Activated CD4-positive, alpha-beta T cell treated with anti-CD3 and anti-CD28 coated beads, Interleukin-2, amount 10 ng/mL, durations not matched to agents 7 days and 5 days (primary cell): ENCODE measurements at places on chromosomes 7 and 10.

GRCh38 chr10:133006806-133007205 lies 64.4 kb upstream of the CFAP46 start:
- no peak for DNase-seq

DNA sequence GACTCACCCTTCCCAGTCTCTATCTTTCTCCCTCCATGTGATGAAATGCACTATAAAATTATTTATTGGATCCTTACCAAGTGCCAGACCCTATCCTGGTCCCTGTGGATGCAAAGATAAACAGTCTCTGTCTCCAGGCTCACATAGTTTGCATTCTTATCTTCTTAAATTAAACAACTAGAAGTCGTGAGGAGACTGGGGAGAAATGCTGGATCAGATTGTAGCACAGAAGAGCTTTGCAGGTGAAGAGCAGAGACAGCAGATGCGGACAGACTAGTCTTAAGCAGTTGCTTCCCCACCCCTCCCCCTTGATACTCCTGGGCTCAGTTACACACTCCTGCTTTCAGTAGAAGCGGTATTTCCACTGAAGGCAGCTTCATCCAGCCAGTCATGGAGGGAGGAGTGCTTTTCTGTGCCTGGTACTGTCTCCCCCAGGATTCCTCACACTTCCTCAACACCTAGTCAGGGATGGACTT lies 20.8 kb upstream of the CDK1 start:
- no peak for DNase-seq

- DNase-seq, result no peak
These were observed 163.5 kb upstream of the AGK start for GRCh38 chr7:141387521-141388217.

GRCh38 chr10:36110097-36110496 lies 468.0 kb upstream of the FZD8 start:
- no peak for DNase-seq

GRCh38 chr10:62278441-62278910 lies 9.8 kb upstream of the RTKN2 start:
- no peak for DNase-seq

DNA sequence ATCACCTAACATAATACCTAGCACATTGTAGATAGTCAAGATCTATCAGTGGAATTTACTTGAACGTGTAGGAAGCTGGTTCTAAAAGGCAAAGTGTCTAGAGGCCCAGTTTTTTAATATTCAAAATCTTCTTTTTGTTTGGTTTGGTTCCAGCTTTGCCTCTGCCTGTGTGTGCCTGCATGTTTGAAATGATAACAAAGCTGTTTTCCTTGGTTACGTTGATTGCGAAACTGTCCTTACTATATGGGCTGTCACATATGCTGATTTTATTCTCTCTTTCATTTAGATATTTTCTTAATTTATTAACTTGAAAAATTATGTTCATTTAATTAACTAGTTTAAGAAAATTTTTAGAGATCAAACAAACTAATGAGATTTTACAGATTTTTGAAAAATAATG lies 237.3 kb downstream of the SEMA3A start:
- no peak for DNase-seq

- DNase-seq, result no peak
These were observed 1176.1 kb downstream of the GATA3 start for GRCh38 chr10:9230625-9231024.

DNA sequence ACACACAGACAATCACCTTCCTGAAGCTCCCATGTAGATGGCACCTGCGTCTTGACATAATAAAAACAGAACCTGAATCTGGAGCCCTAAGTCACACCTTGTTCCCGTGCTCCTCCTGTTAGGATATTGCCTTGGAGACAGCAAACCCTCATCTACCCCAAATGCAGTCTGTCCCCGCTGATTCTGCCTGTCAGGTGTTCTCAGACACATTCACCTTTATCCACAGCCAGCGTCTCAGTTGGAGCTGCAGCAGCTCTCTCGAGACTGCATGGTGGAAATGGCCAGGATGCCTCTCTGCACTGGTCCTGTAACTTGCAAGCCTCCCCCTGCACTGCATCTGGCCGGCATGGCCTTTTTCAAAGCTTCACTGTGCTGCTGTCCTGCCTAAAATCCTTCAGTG lies 218.0 kb upstream of the ZNF32 start:
- DNase-seq, result no peak

GRCh38 chr10:75406462-75407223 lies 5.1 kb upstream of the ZNF503 start:
- no peak for DNase-seq

DNA sequence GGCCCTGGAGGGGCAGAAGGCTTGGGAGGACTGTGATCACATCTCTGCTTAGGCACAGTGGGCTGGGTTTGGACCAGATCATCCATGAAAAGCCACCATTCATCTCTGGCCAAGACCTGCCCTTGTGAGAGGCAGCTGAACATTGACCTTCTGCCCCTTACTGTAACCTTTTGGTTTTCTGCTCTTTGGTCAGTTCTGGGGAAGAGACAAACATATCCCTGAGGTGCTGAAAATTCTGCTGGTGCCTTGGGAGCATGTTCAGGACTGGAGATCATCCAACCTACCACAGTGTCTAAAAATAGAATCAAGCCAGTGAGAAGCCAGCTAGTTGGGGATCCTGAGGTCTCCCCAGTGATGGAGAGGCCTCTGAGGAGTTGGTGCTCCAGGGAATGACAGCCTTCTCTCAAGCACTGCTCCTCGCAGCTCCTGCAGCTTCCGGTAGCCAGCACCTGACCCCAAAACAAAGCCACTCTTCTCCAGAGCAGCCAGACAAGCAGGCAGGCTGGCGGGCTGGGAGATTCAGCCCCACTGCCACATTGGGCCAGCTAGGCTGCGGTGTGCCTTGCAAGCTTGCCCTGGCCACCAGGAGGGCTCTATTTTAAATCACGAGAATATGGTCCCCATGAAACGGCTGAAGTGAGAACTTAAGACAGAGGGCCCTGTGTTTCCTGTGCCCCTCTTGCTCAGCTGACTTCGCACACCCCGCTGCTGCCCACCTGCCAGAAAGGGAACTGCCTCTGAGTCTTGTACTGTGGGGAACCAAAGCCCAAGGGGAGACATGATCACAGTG lies 37.8 kb upstream of the UBE2H start:
- DNase-seq, result no peak

DNA sequence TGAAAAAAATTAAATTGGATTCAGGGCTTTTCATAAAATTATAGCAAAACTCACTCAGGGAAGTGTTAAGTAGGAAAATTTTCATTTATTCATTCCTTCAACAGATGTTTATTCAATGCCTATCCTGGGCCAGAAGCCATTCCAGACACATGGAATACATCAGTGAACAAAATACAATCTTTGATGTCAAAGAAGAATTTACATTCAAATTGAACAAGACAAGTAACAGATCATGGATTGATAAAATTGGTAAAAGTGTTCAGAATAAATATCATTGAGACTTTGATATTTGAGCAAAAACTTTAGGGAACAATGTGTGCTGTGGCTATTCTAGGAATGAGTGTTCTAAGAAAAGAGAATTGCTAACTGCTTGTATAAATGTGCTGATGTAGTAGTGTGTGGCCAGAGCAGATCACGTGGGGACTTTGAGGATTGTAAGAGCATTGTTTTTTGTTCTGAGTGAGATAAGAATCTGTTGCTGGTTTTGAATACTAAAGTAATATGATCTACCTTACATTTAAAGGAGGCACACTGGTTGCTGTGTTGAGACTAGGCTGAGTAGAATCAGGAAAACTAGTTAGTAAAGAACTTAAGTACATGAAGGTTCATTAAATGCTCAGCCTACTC lies 957.2 kb downstream of the PCDH15 start:
- no peak for DNase-seq

- DNase-seq, result no peak
These were observed 671.0 kb upstream of the FOXK1 start for GRCh38 chr7:4010923-4011656.

DNA sequence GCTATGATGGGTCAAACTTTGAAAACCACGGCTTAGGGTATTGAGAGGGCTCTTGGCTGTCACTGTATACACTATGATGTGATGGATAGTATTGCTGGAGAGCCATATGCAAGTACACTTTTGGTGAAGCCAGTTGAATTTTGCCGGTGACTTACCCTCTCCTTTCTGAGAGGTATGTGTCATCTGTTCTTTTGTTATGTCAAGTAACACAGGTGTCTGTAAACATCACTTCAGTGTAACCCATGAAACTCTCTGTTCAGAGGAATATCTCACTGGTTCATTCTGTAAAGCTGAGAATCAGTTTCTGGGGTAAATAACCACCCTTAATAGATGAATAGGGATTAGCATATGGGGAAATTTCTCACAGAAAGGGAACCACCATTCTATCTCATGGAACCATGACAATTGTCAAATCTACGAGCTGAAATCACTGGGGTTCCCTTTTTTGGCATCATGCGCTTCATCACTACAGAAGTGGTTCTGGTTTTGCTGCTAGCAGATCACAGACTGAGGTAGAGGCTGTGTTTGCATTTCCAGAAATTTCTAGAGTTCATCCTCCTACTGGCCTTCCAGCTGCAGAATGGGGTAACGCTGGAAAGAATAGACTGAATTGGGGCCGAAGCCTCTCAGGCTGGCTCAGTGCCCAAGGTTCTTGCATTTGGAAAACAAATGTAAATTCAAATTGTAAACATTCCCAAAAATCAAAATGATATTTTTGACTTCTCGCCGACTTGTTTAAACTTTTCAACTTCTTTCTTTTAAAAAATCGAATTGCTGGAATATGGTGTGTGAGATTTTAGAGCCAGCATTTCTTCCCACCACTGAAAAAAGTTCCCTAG lies 83.3 kb upstream of the CREB5 start:
- DNase-seq, result no peak

- DNase-seq, result no peak
These were observed 15.8 kb downstream of the SCD start for GRCh38 chr10:100362570-100363496.

DNA sequence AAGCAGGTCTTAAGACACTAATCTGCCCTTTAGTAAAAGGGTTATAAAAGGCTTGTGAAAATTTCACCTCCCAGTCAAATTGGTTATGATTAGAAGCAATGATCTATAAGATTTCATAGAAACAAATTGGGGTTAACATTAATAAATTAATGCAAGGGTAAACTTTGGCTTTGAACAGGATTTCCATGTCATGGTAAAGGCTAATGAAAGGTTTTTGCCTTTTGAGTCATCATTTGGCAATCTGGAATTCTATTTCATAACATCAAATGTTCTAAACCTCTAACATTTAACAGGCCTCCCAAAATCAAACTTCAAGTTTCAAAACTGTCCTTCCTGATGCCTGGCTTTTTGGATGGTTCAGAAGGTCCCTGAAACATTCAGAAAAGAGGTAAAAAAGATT lies 62.4 kb downstream of the COA1 start:
- no peak for DNase-seq

- no peak for DNase-seq
These were observed 253.2 kb downstream of the BMPER start for GRCh38 chr7:34158368-34159153.

DNA sequence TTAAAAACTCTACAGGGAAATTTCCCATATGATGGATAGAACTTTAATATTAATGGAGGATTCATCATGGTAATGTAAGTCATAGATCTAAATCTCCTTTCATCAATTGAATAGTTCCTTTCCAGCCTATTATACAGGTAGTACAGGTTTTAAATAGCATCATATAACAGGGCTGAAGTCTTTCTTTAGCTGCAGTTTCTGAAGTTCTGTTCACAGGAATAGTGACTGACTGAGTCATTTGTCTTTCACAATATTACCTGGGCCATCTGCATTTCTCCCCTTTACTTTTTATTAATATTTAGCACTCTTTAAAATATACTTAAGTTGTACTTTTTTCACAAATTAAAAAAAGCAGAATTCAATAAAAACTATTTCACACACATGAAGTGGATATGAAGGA lies 12.6 kb upstream of the NPVF start:
- no peak for DNase-seq

DNA sequence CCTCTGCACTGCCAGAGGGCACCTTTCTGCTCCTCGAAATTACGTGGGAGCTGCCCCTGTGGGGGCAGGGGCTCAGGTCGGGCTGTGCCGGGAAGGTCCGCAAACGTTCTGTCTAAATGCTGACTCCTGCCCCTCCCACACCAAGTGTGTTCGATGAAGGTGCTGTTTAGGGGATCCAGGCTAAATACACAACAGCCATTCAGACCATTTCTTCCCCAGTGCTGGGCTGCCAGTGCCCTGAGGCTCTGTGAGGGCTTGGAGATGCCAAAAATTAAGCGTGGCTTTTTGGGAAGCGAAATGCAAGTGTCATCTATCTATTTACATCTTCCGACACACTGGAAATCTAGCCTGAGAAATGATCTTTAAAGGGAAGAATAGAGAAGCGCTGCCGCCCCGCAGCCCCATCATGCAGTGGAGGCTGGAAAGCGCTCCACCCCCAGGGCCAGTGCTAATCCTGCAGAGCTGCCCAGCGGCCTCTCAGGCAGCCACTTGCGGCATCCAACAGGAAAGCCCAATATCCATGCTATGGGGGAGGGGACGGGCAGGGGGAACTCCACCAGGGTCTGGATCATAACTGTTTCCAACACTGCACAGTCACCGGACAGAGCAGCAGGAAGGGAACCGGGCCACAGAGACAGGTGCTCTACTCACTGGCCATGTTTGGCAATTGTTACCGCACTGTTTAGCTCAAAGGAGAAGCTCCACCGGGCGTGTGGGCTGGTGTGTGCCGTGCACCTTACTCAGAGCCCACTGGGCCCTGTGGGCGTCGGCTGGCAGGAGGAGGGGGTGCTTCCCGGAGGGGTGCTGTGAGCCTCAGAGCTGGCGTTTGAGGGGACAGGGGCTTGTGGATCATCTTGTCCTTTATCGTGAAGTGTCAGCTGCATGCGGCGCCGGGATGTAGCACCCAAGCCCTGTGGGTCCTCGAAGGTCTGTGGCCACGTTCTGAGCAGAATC lies 205.5 kb downstream of the DNAJB6 start:
- DNase-seq, result no peak

GRCh38 chr10:70557876-70558275 lies 44.7 kb downstream of the PRF1 start:
- no peak for DNase-seq

DNA sequence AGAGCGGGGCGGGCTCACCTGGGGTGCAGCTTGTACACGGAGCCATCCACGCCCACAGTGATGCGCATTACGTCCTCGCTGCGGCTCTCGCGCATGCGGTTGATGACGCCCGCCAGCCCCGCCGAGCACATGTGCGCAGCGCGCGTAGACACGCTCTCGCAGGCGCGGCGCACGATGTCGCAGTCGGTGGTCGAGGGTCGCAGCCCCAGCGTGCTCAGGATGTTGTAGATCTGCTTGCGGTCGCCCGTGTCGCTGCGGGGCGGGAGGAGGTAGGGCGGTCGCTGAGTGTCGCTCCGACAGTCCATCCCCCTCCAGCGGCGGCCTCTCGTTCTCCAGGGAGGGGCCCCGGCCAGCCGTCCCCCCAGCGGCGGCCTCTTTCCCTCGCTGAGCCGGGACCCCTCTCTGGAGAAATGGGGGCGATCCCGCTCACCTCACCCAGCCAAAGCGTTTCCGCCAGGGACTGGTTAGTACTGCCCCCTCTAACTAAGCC lies 4.4 kb upstream of the MYL7 start:
- peak; percentile 43 for DNase-seq

GRCh38 chr7:46191776-46192175 lies 270.7 kb upstream of the IGFBP3 start:
- DNase-seq, result no peak

GRCh38 chr10:126087796-126088505 lies 191.6 kb downstream of the FANK1 start:
- DNase-seq, result no peak

GRCh38 chr10:127694580-127695193 lies 42.3 kb upstream of the FOXI2 start:
- peak; percentile 47 for DNase-seq
